Stimulated activated CD4-positive, alpha-beta T cell treated with anti-CD3 and anti-CD28 coated beads, TNF-alpha, amount 100 ng/mL, for 48 hours (primary cell): ENCODE measurements at places on chromosomes 6 and 20.
A peak's percentile ranks its signal among the peaks of the same experiment; 100 is the strongest.

- DNase-seq, result no peak
These were observed at the start of gene ETV7 for GRCh38 chr6:36387440-36388303. Gene ETV7 (minus strand): TSS chr6:36387669. CDS start chr6:36387541, 128 bp downstream.

- no peak for DNase-seq
These were observed 358.9 kb upstream of the ARID1B start for GRCh38 chr6:156418253-156418652.

DNA sequence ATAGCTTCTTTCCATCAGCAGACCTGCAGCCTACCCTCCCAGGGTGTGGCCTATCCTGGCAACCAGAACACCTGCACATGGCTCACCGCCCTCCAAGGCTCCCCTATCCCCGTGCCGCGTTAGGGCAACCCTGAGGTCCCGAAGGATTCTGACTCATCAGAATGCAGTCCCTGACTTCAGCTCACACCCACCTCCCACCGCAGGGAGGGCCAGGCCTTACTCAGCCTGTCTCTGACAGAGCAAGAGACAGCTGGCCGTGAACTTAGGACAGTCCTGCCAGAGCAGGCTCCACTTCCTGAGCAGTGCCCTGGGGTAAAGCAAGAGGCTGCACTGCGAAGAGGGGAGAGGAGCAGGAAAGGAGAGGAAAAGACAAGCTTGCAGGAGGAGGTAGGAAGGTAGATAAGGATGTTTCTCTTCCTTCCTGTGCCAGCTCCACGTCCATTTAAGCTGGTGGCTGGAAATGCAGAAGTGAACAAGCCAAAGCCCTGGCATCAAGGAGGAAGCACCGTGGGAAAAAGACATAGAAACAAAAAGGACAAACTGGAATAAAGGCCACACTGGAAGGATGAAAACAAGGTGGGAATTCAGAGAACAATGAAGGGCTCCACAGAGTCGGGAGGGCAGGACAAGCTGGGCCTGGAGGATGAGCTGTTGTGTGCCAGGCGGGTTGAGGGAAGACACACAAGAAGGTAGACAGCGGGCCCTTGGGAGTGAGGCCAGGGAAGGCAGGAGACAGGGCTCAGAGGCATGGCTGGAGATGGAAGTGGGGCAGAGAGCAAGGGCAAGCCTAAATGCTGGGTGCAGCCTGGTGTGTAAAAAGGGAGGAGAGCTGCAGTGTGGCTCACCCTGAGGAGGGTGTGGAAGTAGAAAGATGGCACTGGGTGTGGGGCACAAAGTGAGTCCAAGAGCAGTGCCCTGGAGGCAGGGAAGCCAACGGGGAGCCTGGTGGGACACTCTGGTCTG, 102.7 kb downstream of the SLC23A2 start:
- DNase-seq, result no peak

GRCh38 chr6:132314432-132314831, 86.8 kb downstream of the MOXD1 start:
- DNase-seq, result no peak

- no peak for DNase-seq
These were observed 36.6 kb upstream of the HIVEP1 start for GRCh38 chr6:11975353-11975977.

DNA sequence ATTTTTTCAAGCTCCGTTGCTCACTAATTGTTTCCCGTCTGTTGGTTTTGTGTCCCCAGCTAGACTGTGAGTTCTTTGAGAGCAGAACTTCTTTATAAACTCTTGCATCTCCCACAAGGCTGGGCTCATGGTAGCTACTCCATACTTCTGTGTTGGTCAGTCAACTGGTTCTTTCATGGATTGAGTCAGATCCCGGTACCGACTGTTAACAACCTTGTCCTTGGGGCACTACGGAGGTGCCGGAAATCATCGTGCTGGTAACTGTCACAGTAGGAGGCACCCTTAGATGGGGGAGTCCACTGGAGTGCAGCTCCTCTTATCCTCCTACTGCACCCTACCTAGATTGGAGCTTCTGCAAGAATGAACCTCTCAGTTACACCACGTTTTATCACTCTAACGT, 8.6 kb upstream of the STX16 start:
- DNase-seq, result no peak

DNA sequence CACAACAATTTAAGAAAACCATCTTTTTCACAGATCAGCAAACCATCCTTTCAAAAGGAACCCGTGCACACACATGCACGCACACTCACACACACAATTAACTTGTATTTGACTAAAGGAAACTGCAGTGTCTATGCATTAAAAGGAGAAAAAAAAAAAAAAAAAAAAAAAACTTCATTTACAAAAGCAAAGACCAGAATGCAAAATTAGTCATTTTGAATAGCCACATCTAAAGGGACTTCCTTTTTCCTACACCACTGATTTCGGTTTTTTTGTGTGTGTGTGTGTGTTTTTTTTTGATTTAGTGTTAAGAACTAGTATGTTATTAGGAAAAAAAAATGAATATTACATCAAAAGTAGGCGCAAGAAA, 6.3 kb downstream of the ZMYND8 start:
- no peak for DNase-seq

GRCh38 chr6:108733051-108733450, 115.2 kb upstream of the ARMC2 start:
- DNase-seq, result no peak

GRCh38 chr6:136791296-136792094, 782 bp downstream of the MAP3K5 start:
- DNase-seq, result no peak

DNA sequence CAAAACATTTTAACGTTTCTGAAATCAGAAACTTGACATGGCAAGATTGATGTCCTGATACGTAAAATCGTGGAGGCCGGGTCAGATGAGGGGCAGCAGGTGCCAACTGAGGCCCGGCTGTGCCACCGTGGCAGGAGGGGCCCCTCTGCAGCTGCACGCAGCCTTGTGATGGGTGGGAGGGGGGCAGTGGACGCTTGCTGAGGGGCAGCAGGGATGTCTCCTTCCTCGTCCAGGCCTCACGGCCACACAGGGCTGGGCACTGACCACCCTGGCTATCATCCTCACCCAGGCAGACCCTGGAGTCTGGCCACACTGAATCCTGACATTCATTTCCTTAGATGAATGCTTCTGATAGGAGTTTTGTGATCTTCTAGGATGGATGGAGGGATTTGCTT, 114.7 kb downstream of the ERMARD start:
- no peak for DNase-seq

DNA sequence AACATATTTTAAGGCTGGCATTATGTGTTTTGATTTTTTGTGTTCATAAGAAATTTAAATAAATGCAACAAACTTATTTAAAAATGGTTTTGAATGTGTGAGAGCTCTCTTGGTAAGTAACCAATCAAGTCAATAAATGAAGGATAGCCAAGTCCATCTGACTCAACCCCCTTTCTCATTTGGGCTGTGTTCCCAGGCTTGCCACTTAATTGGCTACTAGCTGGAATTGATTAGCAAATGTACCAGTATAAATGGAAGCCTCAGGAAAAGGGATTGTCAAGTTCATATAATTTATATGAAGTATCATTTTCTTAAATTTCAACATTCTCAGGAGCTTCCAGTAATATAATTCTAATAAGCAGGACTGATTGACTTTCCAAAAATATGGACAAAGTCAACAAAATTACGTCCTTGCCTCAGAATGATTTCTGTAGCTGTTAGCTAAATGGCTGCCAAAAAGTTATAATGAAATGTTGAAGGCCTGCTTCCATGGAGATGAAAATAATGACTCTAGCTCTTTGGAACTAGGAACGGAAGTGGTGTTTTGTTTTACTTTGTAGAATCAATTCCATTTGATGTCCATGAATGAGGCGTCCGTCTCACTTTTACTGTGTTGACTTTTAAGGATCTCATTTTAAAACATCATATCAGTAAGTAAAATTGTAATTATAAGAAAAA, 614.9 kb downstream of the CDH26 start:
- no peak for DNase-seq

GRCh38 chr6:161268531-161269210, 5.2 kb downstream of the AGPAT4 start:
- no peak for DNase-seq

GRCh38 chr6:28347119-28347518, 2.6 kb upstream of the ZKSCAN3 start:
- DNase-seq, result no peak

DNA sequence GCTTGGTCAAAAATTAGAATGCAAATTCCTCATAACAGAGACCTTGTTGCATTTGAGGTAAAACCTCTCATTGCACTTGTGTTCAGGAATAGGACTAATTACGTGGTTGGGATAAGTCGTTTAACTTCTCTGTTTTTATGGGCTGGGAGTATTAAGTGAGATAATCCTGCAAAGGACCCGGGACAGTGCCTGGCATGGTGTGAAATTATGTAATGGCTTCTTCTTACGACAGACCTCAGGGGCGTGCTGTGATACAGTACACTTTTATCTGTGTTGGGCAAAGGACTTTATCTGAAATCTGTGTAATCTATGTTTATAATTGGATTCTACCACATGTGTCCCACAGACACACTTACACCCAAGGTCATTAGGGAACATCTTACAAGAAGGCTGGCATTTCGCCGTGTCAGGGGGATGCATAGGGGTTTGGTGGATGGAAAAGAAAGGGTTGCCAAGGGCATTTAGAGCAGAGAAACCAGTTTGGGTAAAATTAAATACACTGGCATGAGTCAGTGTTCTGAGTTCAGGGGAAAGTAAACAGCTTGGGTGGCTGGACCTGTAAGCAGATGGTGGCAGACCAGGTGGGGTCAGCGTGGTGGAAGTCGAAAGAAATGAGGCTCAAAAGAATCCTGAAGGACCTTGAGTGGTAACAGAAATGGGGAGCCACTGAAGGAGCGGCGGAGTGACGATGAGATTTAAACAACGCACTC, 17.2 kb upstream of the RTF2 start:
- no peak for DNase-seq

DNA sequence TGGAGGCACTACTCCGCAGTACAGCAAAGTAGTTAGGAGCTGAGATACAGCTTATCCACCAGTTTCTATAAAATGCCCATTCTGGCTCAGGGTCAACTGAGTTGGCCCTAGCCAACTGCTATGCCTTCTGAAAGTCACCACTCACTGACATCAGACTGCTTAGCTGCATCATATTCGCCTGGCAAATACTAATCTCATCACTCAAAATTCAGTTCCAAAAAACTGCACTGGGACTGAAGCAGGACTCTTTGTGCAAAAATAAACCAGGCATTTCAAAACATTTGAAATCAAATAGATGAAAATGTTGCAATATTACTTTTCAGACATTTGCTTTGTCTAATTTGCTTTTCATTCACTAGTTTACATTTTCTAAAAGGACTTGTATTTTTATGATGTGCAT, 230.0 kb downstream of the ALDH8A1 start:
- DNase-seq, result no peak

GRCh38 chr20:19583532-19584175, 174.4 kb upstream of the RIN2 start:
- DNase-seq, result peak; percentile 27

DNA sequence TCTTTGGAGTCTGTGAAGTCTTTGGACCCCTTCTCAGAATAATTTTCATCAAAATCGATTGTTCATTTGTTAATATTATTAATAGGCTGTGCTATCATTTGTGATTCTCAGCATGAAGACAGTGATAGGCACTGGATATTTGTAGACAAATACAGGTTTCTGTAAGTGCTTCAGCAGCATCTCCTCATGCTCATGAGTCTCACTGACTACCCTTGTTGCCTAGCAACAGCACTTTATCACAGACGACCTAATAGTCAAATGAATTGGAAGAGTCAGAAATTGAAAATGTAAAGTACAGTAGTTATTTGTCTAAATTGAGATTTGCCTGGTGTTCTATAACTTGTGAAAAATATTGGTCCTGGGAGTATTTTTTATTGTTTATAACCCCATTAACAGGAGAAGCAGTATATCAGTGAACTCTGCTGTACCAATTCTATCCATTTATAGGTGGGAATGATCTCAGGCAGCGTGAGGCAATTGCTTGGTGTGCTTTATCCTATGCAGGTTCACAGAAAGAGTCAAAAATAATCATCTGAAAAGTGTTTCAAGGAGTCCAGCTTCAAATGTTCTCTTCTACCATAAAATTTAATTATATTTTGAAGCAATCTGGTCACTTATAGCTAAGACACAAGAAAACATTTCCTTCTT, 684.6 kb downstream of the RFPL4B start:
- no peak for DNase-seq

- no peak for DNase-seq
These were observed 205.6 kb downstream of the SYNDIG1 start for GRCh38 chr20:24674921-24675605.

DNA sequence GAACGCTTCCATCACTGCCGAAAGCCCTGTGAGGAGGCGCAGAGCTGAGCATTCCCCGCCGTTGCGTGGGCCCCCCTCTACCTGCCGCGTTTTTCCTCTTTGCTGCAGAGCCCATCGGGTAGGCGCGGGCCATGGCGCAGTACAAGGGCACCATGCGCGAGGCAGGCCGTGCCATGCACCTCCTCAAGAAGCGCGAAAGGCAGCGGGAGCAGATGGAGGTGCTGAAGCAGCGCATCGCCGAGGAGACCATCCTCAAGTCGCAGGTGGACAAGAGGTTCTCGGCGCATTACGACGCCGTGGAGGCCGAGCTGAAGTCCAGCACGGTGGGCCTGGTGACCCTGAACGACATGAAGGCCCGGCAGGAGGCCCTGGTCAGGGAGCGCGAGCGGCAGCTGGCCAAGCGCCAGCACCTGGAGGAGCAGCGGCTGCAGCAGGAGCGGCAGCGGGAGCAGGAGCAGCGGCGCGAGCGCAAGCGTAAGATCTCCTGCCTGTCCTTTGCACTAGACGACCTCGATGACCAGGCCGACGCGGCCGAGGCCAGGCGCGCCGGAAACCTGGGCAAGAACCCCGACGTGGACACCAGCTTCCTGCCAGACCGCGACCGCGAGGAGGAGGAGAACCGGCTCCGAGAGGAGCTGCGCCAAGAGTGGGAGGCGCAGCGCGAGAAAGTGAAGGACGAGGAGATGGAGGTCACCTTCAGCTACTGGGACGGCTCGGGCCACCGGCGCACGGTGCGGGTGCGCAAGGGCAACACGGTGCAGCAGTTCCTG, 693 bp downstream of the FAM50B start:
- no peak for DNase-seq

DNA sequence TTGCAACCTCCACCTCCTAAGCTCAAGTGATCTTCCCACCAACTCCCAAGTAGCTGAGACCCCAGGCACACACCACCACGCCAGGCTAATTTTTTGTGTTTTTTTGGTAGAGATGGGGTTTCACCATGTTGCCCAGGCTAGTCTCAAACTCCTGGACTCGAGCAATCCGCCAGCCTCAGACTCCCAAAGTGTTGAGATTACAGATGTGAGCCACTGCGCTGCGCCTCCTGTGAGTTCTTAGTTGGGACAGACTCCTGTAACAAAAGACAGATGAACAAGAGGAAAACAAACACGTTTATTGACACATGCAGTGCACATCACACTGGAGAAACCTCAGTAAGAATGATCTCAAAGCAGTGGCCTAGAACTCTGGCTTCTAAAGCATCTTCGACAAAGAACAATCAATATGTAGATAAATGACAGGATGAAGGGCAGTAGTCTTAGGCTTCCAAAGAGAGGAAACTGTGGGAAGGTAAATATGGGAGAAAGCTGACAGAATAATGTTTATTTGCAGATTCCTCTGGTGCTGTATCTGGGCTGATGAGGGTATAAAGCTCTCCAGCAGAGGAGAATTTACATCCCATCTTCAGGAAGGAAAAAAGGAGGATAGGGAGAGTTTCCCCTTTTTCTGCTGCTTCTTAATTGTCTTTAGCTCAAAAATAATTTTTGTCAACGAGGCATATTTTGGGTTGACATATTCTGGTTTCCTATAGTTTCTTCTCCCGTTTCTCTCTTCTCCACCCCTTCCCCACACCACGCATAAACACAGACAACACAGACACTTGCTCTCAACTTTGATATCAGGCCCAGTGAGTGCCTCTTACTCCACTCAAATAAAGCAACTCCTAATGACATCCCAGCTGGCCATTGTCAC, 84.7 kb upstream of the TNFAIP3 start:
- no peak for DNase-seq
